ENCODE measurements at places on chromosomes 2 and 18.

GRCh38 chr18:54109131-54109683 lies 115.3 kb downstream of the MBD2 start:
- DNase-seq, result no peak

DNA sequence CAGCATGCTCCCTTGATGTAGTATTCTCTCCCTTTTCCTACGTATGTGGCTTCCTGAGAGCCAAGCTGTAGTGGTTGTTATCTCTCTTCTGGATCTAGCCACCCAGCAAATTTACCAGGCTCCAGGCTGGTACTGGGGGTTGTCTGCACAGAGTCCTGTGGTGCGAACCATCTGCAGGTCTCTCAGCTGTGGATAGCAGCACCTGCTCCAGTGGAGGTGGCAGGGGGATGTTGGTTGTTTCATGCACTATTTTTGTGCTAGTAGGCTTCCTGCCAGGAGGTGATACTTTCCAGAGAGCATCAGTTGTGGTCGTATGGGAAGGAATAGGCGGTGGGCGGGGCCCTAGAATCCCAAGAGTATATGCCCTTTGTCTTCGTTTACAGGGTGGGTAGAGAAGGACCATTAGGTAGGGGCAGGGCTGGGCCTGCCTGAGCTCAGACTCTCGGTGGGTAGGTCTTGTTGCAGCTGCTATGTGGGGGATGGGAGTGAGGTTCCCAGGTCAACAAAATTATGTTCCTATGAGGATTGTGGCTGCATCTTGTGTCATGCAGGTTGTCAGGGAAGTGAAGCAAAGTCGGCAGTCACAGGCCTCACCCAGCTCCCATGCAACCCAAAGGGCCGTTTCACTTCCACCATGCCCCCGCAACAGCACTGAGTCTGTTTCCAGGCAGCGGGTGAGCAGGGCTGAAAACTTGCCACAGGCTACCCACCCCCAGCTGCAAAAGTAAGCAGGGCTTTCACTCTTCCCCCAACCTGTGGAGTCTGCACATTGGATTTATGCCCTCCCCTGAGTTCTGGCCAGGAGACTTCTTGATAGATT lies 1139.5 kb downstream of the BCL11A start:
- no peak for DNase-seq

DNA sequence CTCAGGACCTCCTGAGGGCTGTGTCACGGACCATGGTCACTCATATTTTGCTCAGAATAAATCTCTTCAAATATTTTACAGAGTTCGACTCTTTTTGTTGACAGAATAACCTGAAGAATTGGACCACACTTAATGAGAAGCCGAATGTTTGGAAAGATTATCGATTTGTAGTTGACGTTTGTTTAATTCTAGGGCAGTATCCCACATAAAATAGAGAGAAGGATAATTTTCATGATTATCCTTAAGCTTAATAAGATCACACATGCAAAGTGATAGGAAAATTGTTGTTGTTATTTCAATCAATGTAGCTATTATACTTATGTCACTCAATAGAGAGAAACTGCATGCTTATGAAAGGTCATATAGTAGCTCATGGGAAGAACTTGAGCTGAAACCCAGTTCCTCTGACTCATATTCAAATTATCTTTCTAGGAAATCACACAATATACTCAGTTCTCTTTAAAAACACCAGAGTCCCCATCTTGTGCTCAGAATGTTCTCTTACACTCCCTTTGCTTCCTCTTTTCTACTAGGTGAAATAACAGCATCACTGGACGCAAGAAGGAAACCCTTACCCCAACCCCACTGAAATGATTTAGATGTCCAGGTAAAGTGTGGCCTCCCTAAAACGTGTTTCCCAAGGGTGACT lies 982.1 kb downstream of the TSN start:
- DNase-seq, result no peak

DNA sequence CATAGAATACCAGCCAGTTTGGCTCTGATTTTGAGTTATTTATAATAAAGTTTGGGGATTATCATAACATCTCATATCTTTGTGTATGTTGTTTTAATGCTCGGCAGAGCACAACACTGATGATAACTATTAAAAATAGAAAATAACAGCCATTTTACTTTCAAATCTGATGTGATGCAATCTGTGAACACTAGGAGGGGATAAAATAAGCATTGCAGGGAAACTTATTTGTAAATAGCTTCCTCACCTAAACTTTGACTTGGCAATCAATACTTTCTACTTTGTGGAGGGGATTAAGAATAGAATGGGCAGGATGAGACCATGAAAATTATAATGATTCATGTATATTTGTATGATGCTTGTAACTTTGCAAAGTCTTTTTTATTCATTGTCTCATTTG lies 54.4 kb downstream of the USP14 start:
- DNase-seq, result no peak

GRCh38 chr2:58698620-58699019 lies 457.5 kb upstream of the FANCL start:
- DNase-seq, result no peak

DNA sequence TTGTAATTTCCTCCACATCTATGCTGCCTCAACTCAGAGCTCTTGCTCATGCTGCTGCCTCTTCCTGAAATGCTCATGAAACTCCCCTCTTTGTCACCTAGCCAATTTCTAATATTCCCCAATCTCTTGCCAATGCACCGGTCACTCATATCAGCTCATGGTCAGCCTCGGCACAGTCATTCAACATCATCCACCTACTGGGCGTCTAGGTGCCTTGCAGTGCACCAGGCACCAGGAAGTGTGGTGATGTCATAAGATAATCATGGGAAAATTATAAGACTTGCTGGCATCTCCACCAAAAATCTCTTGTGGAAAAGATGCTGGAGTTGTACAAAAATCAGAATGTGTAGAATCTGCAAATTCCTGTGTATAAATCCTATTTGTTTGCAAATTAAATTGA lies 52.6 kb upstream of the RAB27B start:
- DNase-seq, result no peak

DNA sequence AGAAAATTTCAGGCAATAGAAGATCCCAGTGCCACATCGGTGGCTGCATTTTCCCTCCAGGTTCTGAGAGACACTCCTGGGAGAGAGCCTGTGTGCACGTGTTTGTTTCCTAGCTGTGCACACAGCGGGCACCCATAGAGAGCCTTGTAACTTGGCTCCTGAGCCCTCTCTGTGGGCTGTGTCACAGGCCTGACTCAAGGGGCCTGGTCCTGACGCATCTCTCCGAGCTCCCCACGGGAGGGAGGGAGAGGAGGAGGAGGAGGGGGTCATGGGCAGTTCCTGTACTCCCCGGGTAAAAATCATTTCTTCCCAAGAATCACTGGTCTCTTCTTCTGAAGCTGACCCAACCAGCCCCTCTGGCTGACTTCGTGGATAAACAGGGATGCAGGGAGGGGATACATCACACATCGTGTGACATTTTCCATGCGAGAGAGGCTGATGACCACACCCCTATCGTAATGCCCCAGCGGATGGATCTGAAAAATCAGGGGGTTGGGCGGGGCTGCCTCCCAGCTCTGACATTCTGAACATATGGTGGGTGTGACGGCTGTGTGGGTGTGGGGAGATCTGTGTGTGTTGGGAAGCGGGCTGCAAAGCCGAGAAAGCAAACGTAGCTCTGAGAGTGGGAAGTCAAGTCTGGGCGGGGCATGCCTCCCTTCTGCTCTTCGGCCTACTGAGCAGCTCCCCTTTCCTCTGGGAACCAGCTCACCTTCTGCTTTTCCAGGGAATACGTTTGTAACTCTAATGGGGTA lies 308.3 kb upstream of the HS6ST1 start:
- no peak for DNase-seq

DNA sequence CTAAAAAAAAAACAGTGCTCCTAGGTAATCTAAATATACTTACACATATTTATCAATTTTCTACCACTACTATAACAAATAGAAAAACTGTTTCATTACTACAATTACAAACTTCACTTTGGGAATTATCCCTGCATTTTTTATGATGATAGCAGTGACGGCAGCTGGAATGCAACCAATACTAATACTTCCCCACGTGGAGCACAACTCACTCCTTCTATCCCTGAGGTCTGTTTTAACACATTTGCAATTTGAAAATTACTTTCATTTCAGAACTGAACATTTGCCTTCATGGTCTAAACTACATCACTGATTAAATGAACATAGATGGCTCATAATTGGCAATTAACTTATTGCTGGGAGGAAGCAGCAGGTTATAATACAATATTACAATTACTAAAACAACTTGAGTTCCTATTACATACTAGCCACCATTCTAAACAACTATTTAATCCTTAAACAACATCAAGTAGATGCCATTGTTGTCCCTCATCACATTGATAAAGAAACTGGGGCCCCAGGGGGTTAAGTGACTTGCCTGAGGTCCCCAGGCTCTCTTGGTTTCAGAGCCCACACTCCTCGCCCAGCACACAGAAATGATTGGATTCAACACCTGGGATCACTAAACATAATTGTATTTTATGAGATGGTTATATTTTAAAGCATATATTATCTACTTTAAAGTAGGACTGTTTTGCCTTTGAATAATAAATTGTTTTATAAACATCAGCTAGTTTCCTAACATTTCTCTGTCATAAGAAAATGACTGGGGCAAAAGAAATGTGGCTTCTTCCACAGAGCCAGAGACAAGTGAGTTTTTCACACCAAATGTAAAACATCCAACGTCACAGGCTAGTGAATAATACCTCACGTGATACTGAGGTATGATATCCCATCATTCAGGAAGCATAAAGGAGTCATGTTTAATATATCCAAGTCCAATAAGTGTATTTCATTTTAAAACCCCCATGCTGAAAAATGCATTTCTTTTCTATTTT lies 6.2 kb downstream of the COLEC12 start:
- DNase-seq, result no peak

DNA sequence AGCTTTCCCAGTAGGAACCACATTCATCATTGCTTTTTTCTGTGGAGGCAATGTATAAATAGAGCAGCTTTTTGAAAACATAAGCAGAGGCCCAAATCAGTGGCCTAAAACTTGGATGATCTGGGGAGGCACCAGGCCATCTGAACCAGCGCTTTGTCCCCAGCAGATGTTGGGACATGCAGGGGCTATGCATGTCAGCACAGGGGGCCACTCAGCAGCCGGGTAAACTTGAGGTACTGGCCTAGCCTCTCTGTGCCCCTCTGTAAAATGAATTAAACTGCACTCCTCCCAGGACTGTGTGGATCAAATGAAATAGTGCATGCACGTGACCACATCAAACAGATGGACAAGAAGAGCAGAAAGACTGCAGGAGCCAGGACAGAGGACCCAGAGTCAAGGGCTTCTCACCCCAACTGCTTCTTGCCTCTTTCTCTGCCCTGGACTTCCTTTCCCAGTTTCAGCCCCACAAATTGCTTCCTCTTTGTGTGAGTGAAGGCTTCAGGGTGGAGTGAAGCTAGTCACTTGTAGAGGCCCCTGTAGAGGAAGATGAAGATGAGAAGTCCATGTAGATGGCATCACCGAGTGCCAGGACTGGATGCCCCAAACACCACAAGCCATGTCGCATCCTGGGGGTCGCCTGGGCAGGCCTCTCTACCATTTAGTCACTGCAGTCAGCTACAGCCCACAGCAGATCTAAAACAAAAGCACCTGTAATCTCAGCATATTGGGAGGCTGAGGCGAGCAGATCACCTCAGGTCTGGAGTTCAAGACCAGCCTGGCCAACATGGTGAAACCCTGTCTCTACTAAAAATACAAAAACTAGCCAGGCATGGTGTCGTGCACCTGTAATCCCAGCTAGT lies 53.2 kb downstream of the IMPA2 start:
- no peak for DNase-seq

GRCh38 chr2:173196080-173196479 lies 120.4 kb downstream of the MAP3K20 start:
- no peak for DNase-seq

GRCh38 chr2:69184224-69184623 lies 171.2 kb downstream of the ANTXR1 start:
- no peak for DNase-seq

GRCh38 chr2:38029512-38029911 lies 46.4 kb downstream of the CYP1B1 start:
- no peak for DNase-seq

- DNase-seq, result no peak
These were observed 3.9 kb downstream of the WNT10A start for GRCh38 chr2:218884519-218884918.

DNA sequence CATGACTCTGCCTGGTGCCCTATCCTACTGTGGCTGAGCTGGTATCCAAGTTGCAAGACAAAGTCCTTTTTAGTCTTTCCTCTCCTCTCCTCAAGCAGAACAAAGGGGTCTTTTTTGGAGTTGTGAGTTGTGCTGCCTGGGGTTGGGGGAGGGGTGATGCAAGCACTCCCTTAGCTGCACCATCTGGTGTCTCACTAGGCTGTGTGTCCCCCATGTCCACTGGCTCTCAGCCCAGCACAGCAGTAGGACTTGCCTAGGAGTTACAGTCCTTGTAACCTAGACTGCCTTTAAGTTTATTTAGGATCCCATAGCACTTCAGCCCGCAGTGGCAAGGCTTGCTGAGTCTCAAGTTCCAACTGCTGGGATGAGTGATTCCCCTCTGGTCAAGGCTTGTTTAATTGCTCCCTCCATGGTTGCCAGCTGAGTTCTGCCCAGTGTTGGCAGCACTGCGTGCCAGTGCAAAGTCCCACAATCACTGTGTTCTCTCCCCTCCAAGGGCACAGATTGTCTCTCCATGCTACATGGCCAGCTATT lies 13.2 kb upstream of the ILKAP start:
- no peak for DNase-seq

GRCh38 chr2:225120186-225120585 lies 77.9 kb upstream of the DOCK10 start:
- DNase-seq, result no peak

DNA sequence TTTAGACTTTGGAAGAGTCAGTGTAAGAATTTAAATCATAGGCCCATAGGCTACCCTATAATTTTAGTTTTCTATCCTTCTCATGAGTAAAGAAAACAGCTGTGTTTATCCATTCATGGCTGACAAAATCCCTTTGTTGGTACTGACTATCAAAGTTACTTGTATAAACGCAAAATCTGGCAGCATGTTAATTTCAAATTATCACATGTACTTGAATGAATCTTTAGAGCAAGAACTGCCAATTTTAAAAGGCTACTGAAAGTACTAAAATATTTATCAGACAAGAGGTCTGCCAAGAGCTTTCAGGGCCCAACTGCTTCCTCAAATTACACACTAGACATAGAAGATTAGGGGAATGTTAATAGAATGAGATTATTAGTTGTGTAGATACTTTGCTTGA lies 66.6 kb downstream of the MYL12B start:
- no peak for DNase-seq

DNA sequence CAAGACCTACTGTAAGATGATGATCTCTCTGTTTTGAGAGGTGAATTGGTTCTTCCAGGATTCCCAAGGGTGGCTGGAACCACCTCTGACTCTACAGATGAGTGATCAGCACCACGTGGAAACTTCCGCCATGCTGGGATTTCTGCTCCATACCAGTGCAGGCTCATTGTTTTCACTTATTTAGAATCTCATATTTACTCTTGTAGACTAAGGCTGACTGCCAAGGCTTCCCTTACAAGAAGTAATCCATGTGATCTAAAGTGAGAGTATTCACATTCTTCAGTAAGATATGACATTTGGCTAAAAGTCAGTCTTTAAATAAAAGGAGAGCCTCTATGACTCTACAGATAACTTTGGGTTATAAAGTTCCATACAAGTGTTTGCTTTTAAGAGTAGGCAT lies 322.9 kb upstream of the RAB12 start:
- DNase-seq, result no peak

- no peak for DNase-seq
These were observed 18.5 kb downstream of the TANK start for GRCh38 chr2:161178756-161179155.

GRCh38 chr18:3479978-3480509 lies 30.1 kb downstream of the TGIF1 start:
- DNase-seq, result no peak
